ENCODE measurements at places on chromosomes 5 and 9.

DNA sequence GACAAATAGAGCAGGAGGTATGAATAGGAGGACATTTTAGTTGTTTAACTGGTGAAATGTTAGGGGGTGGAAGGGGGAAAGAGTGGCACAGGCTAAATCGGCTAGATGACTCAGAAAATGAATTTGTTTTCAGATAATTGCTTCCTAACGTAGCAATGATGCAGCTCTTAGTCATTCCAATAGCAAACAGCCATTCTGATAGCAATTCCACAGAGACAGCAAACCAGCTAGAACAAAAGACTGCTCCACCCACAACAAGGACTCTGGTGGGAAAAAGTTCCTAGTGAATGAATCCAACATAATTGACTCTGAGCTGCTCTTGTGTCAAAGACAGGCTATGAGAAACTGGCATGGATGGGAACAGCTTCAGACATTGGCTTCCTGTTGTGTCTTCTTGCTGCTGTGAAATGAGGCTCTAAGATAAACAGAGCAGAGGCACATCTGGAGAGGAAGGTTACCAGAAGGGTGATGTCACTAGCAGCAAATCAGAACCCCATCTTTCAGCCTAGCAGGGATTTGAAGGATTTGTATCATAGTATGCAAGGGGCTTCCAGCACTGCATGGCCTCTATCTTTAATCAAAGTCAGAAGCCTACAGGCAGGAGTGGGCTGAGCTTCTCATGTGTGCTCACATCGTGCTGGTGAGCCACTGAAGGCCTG lies 28.1 kb upstream of the F2RL1 start:
- DNase-seq: peak; percentile 94

- no peak for DNase-seq
Observed at GRCh38 chr5:62722360-62722759, 143.7 kb downstream of the LRRC70 start.

DNA sequence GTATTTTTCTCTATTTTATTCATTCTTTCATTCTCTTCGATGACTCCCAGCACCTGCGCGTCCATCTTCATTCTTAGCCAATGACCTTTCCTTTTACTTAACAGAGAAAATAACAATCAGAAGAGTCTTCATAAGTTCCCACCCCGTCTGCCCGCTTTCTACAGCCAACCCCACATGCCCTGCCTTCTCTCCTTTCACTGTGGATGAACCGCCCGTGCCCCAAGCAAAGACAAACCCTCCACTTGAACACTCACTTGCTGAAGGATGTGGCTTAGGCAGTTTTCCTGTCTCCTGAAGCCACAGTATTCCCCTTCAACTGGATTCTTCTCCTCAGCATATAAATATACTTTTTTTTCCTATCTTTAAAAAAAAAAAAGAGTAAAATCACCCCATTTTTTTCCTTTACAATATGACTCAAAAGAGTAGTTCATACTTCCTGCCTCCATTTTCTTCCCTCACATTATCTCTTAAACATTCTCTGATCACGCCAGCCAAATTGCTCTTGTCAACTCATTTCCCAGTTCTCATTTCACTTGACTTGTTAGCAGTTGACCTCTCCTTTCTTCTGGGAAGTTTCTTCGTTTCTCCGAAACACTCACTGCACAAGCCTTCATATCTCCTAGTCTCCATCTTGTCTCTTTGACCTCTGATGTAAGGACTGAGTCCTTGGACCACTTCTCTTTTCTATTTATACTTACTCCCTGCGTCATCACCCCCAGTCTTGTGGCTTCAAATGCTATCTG lies 11.1 kb downstream of the NIPSNAP3B start:
- no peak for DNase-seq

DNA sequence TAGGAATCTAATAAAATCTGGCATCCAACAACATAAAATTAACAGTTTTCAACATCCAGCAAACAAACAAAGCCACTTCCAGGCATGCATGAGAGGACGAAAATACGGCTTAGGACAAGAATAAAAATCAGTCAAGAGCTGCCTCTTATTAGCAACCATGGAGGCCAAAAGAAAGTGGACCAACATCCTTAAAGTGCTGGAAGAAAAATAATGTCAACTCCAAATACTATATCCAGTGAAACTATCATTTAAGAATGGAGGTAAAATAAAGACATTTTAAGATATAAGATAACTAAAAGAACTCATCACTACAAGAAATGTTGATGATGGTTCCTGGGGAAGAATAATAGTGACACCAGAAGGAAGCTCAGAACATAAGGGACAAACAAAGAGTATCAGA lies 224.0 kb upstream of the IRX4 start:
- DNase-seq: no peak

DNA sequence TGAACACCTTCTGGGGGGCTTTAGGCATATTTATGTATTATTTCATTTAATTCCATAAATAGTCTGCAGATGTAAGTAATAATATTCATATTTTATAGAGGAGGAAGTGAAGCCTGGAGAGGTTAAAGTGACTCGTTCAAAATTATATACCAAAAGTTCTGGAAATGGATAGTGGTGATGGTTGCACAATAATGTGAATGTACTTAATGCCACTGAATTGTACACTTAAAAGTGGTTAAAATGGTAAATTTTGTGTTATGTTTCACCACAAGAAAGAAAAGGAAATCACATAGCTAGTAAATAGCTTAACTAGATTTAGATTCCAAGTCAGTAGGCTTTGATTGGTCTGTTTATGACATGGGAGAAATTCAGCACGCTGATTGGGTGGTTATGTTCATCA lies 13.0 kb upstream of the TMEFF1 start:
- DNase-seq: no peak

GRCh38 chr9:82972446-82972845 lies 90.5 kb downstream of the RASEF start:
- DNase-seq: no peak

GRCh38 chr5:101664071-101664791 lies 631.9 kb downstream of the SLCO4C1 start:
- no peak for DNase-seq

- peak; percentile 43 for DNase-seq
Observed at GRCh38 chr9:18610956-18611355, 137.0 kb downstream of the ADAMTSL1 start.

DNA sequence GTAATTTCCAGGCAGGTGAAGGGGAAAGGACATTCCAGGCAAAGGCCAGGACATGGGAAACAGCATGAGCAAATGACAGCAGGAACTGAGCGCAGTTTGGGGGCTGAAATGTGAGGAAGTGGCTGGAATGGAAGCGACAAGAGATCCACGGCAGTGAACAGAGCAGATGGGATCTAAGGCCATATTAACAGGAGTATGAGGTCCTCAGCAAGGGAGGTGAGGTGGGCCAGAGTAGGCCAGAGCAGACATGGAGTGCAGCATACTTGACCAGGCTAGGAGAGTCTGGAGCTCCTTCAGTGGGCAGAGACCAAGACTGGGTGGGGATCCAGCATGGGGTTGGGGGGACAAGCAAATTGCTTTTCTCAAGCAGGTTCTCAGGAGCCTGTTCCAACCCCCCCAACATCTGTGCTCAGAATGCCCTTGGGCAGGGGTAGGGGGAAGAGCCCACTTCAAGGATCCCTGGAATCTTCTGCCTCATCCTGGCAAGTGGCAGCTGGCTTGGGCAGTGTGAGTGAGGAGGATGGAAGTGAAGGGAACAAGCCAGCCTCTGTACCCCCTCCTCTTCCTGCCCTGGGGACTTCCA lies 34.5 kb downstream of the DAB2IP start:
- no peak for DNase-seq

DNA sequence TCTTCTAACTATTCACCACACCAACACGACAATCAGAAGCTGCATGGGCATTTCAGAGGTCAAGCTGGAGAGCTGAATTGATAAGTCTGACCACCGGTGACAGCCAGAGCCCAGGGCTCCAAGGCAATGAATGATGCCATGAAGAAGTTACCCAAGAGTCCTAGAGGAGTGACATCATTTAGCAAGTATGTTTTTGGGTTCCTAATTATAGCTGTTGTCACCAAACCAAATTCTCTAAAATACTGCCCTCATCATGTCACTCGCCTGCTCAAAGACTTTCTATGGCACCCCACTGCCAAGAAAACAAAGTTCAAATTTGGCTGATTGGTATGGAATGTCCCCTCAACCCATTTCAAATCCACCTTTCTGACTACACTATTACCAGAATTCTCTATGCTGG lies 235.1 kb downstream of the SPOCK1 start:
- DNase-seq: peak; percentile 20

GRCh38 chr5:5492087-5492933 lies 69.8 kb downstream of the ICE1 start:
- peak; percentile 68 for DNase-seq

GRCh38 chr5:122907276-122907675 lies 61.9 kb downstream of the SNX24 start:
- peak; percentile 78 for DNase-seq

GRCh38 chr5:102975457-102976182 lies 144.3 kb downstream of the GIN1 start:
- peak; percentile 49 for DNase-seq

DNA sequence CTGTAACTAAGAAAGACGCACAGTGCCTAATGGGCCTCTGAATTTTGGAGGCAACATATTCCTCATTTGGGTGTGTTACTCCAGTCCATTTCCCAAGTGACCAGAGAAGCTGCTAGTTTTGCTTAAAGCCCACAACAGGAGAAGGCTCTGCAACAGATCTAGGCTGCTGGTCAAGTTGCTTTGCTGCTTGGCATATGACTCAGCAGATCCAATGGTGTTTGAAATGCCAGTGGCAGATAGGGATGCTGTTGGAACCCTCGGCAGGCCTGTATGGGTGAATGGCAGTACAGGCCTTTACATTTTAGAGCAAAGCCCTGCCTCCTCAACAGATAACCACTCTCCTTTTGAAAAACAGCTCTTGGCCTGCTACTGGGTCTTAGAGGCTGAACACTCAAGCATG lies 36.2 kb upstream of the ROR2 start:
- DNase-seq: no peak

GRCh38 chr9:96071076-96071814 lies 195.8 kb downstream of the ERCC6L2 start:
- DNase-seq: peak; percentile 50

DNA sequence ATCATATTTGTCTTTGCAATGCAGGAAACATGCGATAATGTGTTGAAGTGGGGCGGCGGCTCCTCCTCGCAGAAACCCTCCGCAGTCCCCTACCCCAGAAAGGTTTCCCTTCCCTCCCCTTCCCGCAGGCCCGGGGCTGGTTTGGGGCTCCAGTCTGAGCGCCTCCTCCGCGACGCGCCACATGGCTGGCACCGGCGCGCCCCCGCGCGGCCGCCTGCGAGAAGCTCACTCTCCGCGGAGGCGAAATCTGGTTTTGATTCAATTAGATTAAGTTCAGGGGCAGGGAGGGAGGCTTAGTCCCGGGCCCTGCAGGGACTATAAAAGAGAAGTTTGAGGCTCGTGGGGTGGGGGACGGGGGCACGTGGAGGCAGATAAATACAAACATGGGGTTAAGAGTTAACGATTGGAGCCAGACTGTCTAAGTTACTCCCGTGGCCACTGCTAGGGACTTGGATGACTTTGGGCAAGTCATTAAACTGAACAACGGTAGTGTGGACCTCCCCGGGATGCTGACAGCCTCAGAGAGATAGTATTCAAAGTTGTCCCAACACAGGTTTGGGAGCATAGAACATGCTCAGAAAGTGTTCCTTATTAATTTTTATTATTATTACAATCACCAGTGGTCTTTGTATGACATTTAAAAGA lies 69.4 kb downstream of the MSX2 start:
- DNase-seq: peak; percentile 85

GRCh38 chr9:128211186-128211980 lies 8.2 kb downstream of the DNM1 start:
- no peak for DNase-seq

DNA sequence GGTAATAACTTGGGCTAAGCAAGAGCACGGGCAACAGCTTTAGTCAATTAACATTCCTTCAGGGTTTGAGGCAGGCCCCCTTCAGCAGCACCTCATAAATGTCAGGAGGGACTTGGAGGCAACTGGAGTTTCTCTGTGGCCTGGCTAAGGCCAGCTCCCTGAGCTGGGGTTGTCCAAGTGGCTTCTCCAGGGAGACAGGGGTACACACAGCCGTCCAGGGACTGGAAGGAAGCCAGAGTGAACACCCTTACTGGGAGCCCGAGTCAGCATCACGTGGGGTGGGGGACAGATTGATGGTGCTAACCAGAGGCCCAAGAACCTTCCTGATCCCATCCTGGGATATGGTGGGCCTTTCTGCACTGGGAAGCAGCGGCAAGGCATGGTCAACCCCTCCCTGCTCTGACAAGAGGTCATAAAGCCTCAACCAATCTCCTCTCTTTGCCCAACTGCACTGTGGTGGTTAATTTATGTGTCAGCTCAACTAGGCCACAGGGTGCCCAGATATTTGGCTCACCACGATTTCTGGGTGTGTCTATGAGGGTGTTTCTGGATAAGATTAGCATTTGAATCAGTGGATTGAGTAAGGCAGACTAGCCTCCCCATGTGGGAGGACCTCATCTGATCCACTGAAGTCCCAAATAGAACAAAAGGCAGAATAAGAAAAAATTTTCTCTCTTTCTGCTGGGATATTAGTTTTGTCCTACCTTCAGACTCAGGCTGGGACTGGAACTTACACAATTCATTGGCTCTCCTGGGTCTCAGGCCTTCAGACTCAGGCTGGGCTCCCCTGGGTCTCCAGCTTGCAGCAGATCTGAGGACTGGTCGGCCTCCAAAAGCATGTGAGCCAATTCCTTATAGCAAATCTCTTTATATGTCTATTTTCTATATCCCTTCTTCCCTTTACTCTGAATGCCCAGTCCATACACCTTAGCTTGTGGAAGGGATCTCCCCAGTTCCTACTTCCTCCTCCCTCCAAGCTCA lies 127.2 kb upstream of the LARP1 start:
- DNase-seq: no peak

DNA sequence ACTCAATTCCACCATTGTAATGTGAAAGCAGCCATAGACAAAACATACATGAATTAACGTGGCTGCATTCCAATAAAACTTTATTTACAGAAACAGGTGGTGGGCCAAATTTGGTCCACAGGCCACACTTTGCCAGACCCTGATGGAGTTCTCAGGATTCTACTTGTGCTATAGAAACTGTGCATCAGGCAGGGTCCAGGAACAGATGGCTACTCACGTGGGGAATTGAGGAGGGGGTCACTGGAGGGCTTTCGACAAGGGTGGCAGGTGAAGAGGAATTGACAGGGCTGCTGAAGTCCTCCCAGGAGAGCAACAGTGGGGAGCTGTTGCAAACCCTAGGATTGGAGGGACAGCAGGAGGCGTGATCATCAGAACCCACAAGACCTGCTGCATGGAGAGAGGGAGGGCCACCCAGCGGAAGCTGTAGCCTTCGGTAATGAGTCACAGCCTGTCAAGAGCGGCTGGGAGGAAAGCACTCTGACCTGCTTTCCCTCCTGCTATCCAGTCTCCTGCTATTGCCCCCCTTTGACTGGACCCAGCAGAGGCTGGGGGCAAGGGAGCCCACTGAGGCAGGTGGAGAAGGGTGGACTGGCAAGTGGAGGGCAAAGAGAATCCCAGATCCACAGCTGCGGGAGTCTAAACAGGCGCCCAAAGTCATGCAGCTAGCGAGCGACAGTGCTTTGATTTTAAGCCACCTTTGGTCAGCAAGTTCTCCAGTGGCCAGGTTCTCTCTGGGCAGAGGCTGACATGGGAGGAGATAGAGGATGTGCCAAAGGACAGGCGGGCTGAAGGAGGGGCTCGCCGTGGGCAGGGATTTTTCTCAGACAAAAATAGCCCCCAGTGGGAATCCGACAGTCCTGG lies 138.3 kb upstream of the SMIM23 start:
- peak; percentile 83 for DNase-seq

Data from astrocyte of the hippocampus (primary cell).